CD4-positive, CD25-positive, alpha-beta regulatory T cell (primary cell): ENCODE measurements at places on chromosomes 4 and X. TPM values are rescaled to one million over a fixed set of nuclear protein-coding genes. Genes with fewer than 3 reads are reported as not detected.

Gene DCX
- total RNA-seq: not detected

- no peak overlapping the region for H3K27ac ChIP-seq
- no peak overlapping the region for H3K4me3 ChIP-seq
- H3K36me3 ChIP-seq: no peaks in the 10 kb centered on the region
- no peaks in the 10 kb centered on the region for H3K27me3 ChIP-seq
Observed at GRCh38 chr4:53205970-53206369, 159.9 kb downstream of the SCFD2 start.

DNA sequence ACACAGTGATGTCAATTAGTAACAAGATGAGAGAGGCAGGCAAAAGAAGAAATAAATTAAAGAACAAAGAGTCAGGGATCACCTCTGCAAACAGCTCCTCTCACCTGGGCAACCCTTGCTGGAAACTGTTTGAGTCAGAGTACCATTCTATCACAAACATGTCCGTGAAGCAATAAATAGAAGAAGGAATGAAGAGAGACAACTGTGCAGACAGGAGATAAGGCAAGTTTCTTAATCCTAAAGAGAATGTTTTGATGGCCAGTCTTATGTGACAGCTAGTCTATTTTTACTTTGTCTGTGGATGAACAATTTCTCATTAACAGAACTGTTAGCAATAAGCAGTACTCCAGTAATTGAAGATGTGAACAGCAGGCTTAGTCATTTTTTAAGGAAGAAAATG is 422.4 kb downstream of the DMD start:
- H3K27me3 ChIP-seq: no peaks in the 10 kb centered on the region
- H3K27ac ChIP-seq: no peak overlapping the region
- H3K4me3 ChIP-seq: no peak overlapping the region
- no peaks in the 10 kb centered on the region for H3K36me3 ChIP-seq

GRCh38 chr4:2651546-2651945 is 104.6 kb downstream of the TNIP2 start:
- H3K4me1 ChIP-seq: no peaks in the 10 kb centered on the region
- H3K4me3 ChIP-seq: no peak overlapping the region
- peaks cover 59% of the 10 kb centered on the region for H3K36me3 ChIP-seq
- no peaks in the 10 kb centered on the region for H3K27me3 ChIP-seq

- H3K27me3 ChIP-seq: no peaks in the 10 kb centered on the region
Observed at GRCh38 chr4:87677731-87678130, 27.7 kb downstream of the DMP1 start.

DNA sequence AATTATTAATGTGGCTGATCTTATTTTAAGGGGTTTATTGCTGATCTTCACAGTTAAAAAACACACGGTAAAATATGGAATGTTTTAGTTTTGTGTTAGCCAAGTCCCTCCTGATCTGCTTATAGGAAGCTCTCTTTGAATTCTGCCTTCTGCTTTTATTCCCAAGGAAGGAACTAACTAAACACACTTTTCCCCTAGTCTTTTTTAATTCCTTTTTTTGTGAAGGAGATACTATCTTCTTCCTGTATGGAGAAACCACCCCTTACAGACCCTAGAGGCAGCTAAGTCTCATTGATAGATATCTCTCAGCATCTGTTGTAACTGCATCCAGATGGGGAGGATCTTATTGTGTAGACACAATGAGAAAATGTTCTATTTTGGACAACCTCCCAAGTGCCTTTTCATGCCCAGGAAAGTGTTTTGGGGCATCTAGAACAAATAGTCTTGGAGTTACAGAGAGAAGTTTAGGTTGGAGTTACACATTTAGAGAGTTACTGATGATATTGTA is 64.4 kb downstream of the AFF1 start:
- H3K27ac ChIP-seq: no peak overlapping the region
- H3K4me1 ChIP-seq: peaks cover 14% of the 10 kb centered on the region
- no peaks in the 10 kb centered on the region for H3K27me3 ChIP-seq
- H3K36me3 ChIP-seq: no peaks in the 10 kb centered on the region
- no peak overlapping the region for H3K4me3 ChIP-seq
- DNase-seq: no peak

Gene ARHGAP24
- not detected for total RNA-seq

DNA sequence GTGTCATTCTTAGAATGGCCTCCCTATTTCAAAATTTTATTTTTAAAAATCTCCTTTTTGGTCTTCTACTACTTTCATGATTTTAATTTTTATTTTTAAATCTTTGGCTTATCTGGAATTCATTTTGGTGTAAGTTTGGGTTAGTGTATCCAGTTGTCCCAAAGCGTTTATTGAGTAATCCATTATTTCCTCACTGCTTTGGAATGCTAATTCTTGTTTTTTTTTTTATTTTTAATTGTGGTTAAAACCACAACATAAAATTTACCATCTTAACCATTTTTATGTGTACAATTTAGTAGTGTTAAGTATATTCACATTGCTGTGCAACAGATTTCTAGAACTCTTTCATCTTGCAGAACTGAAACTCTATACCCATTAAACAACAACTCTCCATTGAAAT is 8.7 kb downstream of the CITED1 start:
- H3K36me3 ChIP-seq: no peaks in the 10 kb centered on the region
- no peaks in the 10 kb centered on the region for H3K4me1 ChIP-seq
- no peak overlapping the region for H3K27ac ChIP-seq
- H3K27me3 ChIP-seq: peaks cover 2% of the 10 kb centered on the region

GRCh38 chr4:140222171-140222570 is 68.2 kb upstream of the MAML3 start:
- no peak for DNase-seq
- no peaks in the 10 kb centered on the region for H3K27me3 ChIP-seq
- no peak overlapping the region for H3K27ac ChIP-seq
- H3K4me3 ChIP-seq: no peak overlapping the region
- no peaks in the 10 kb centered on the region for H3K4me1 ChIP-seq
- H3K36me3 ChIP-seq: no peaks in the 10 kb centered on the region

Gene F11
- total RNA-seq: not detected

DNA sequence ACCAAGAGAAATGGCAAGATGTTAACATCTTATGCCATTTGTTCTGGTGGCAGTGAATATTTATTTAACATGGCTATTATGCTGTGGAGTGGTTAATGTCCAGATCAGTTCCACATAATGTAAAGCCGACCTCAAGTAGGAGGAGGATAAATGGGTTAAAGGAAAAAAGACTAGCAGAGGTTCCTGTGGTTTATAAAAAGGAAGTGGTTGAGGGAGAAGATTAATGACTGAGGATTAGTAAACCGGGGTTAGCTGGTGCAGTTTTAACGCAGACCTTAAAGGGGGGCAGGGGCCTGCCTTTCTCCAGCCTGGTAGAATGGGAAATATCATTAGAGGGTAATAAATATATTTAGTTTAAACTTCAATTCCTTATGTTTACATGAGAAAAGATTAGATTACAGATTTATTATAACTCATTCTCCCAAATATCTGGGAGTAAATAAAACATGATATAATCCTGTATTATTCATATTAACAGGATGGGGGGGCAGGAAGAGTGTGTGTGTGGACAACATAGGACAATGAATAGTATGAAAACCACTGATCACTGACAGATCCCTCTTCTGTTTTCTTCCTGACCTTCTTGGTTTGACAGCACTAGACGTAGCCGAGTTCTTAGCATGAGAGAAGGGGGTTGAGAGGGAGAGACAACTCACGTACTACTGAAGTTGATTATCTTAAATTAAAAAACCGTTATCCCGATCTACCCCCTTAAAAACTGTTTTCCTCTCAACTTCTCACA is 124.1 kb upstream of the LIMCH1 start:
- H3K27ac ChIP-seq: no peak overlapping the region
- no peaks in the 10 kb centered on the region for H3K36me3 ChIP-seq
- no peaks in the 10 kb centered on the region for H3K4me1 ChIP-seq
- no peaks in the 10 kb centered on the region for H3K27me3 ChIP-seq

- H3K36me3 ChIP-seq: no peaks in the 10 kb centered on the region
- no peak overlapping the region for H3K4me3 ChIP-seq
- no peak overlapping the region for H3K27ac ChIP-seq
Observed at GRCh38 chrX:121084903-121085611, 37.6 kb downstream of the GLUD2 start.

GRCh38 chrX:17553469-17553868 is 178.5 kb downstream of the NHS start:
- no peak overlapping the region for H3K27ac ChIP-seq
- no peaks in the 10 kb centered on the region for H3K36me3 ChIP-seq
- no peaks in the 10 kb centered on the region for H3K27me3 ChIP-seq
- H3K4me3 ChIP-seq: no peak overlapping the region
- no peak for DNase-seq

GRCh38 chr4:183099537-183100297 is 660 bp downstream of the WWC2 start:
- H3K27ac ChIP-seq: no peak overlapping the region
- H3K4me3 ChIP-seq: no peak overlapping the region
- H3K4me1 ChIP-seq: peaks cover 20% of the 10 kb centered on the region
- peaks cover 31% of the 10 kb centered on the region for H3K27me3 ChIP-seq

DNA sequence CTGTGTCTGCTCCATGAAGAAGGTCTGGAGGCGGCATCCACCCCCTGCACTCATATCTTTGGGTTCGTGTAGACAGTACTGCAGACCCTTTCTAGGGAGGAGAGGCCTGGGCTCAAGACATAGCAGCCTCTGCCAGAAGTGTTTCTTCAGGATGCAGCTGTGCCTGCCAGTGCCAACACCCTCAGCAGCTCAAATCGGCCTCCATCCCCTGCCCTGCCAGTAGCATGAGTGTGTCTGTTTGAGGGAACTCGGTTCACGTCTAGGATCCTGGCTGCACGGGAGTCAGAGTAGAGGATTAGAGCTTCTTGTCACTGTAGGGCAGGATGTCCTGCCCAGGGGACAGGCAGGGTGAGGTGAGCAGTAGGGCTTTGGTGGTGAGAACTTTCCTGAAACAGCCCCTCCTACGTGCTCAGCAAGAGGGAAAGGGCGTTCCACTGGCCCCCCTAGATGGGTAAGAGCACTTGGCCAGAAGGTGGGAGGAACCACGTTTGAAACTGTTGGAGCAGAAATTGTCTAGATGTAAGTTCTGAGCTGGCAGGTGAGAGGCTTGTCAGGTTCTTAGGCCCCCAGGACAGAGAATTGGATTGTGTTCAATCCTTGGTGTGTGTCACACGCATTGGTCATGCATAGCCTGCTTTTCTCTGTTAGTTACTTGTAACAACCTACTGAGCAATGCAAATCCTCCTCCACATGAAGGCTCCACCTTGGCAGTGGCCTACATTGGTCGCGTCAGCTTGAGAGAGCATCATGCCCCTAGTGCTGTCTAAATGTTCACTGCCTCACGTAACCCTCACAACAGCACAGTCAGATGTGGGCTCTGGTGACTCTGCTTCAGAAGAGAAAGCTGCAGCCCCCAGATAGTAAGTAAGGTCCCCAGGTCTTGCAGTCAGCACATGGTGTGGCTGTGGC is 25.8 kb upstream of the FAM193A start:
- no peak overlapping the region for H3K27ac ChIP-seq
- peaks cover 81% of the 10 kb centered on the region for H3K36me3 ChIP-seq
- DNase-seq: no peak
- H3K27me3 ChIP-seq: no peaks in the 10 kb centered on the region
- no peaks in the 10 kb centered on the region for H3K4me1 ChIP-seq

Gene SGCB
- 6.1 TPM for total RNA-seq

GRCh38 chrX:57380026-57380796 is 93.7 kb downstream of the FAAH2 start:
- H3K36me3 ChIP-seq: peaks cover 2% of the 10 kb centered on the region
- no peak for DNase-seq
- no peaks in the 10 kb centered on the region for H3K4me1 ChIP-seq
- H3K27me3 ChIP-seq: no peaks in the 10 kb centered on the region

GRCh38 chr4:10032625-10033024 is 11.3 kb upstream of the SLC2A9 start:
- no peak for DNase-seq
- no peak overlapping the region for H3K27ac ChIP-seq
- no peaks in the 10 kb centered on the region for H3K27me3 ChIP-seq
- H3K4me1 ChIP-seq: no peaks in the 10 kb centered on the region
- no peaks in the 10 kb centered on the region for H3K36me3 ChIP-seq
- H3K4me3 ChIP-seq: no peak overlapping the region

Gene S100G
- not detected for total RNA-seq

DNA sequence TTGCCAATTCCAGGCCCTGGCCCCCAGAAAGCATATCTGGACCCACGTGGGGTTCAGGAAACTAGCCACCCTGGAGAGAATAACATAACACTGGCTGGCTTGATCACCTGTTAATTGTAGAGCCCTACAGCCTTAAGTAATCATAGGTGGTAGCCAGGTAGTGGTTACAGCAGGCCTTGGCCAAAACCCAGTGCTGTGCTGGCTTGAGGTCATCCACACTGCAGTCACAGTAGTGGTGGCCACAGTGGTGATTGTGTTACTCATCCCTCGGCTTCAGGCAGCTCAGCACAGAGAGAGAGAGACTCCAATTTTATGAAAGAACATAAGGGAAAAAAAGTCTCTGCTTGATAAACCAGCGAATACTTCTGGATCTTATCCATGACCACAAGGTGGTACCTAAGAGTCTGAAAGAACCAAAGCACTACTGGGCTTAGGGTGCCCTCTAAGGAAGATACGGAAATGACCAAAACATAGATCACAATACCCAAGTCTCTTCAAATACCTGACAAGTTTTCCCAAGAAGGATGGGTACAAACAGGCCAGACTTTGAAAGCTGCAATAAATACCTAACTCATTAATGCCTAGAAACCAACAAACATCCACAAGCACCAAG is 46.6 kb upstream of the CDX4 start:
- H3K4me3 ChIP-seq: no peak overlapping the region
- H3K27me3 ChIP-seq: no peaks in the 10 kb centered on the region
- no peaks in the 10 kb centered on the region for H3K4me1 ChIP-seq
- DNase-seq: no peak
- H3K36me3 ChIP-seq: no peaks in the 10 kb centered on the region

- no peaks in the 10 kb centered on the region for H3K36me3 ChIP-seq
- H3K27ac ChIP-seq: no peak overlapping the region
- H3K4me1 ChIP-seq: no peaks in the 10 kb centered on the region
- DNase-seq: no peak
Observed at GRCh38 chr4:73711989-73712388, 28.4 kb upstream of the CXCL8 start.

Gene RAB39B
- 6.9 TPM for total RNA-seq

Gene ITM2A
- 135 TPM for total RNA-seq

DNA sequence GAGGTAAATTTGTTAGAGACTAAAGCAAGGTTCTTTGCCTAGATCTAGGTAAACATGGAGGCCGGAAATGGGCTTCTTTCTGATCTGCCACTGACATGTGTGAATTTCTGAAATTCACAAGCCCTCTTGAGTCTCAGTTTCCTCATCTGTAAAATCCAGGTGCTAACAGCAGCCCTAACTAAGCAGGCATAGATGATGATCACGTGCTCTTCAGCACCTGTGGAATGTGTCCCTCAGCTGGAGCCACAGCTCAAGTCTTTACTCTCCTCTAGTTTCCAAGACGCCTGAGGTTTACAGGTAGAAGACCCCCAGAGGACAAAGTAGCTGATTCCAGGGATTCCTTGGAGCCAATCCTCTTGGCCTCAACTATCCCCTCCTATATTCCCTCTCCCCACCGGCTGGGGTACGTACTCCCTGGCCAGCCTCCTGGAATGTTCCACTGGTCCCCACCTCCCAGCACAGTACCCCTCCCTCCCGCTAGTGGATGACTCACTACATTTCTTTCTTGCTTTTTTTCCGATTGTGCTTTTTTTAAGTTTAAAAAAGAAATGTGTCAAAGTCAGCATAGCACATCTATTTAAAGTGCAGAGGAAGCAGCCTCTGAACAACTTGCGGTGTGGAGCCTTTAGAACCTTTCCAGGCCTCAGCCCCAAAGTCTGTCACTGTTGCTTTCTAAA is 98.4 kb downstream of the PHKA2 start:
- peaks cover 17% of the 10 kb centered on the region for H3K4me1 ChIP-seq
- no peaks in the 10 kb centered on the region for H3K36me3 ChIP-seq
- no peaks in the 10 kb centered on the region for H3K27me3 ChIP-seq
- H3K27ac ChIP-seq: peak overlapping the region; percentile 33
- peak overlapping the region; percentile 58 for H3K4me3 ChIP-seq

GRCh38 chr4:150067859-150068258 is 10.4 kb upstream of the DCLK2 start:
- no peaks in the 10 kb centered on the region for H3K27me3 ChIP-seq
- H3K4me1 ChIP-seq: no peaks in the 10 kb centered on the region
- H3K4me3 ChIP-seq: no peak overlapping the region
- no peak for DNase-seq
